Fibroblast of lung (primary cell): ENCODE measurements at places on chromosomes 7 and 10.

GRCh38 chr10:126059076-126059826 lies 162.9 kb downstream of the FANK1 start:
- peak; percentile 48 for DNase-seq

GRCh38 chr7:92633211-92633906 lies 43.2 kb upstream of the FAM133B start:
- peak; percentile 94 for DNase-seq

GRCh38 chr10:102555781-102556328 lies 52.1 kb downstream of the SUFU start:
- DNase-seq = peak; percentile 88

DNA sequence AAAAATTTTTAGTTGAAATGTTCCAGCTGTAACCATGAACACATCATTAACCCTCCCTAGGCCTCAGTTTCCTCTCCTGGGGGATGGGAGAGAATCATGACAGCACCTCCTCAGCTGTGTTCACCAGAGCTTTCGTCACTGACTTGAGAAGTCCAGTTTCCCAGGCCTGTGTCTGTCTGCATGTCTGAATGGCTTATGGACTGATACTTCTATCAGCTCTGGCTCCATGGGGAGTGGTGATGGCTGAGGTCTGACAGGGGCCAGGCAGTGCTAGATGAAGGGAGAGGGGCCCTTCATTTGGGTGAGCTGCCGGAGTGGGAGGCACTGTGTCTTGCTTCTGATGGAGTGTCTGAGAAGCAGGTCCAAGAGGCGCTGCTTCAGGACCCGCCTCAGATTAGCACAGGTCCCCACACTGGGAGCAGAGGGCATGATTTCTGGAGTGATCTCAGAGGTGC lies 192.9 kb downstream of the PTPN20 start:
- peak; percentile 68 for DNase-seq

DNA sequence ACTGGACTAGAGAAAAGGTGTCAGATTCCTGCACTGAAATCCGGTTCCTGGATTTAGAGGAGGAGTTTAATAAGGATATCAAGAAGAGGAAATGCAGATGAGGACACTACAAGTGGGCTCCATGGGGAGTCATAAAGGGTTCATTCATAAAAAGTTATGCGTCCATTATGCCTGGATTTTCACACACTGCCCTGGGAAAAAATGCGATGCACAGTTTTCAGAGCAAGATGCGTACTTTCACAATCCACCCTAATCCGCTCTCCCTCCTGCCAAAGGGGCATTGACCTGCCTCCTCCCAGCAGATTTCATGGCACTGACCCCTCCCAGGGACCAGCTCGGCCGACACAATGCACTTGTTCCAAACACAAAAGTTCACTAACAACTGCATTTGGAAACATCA lies 42.2 kb upstream of the OPALIN start:
- DNase-seq = no peak

GRCh38 chr10:29947701-29948060 lies 111.7 kb downstream of the JCAD start:
- DNase-seq = no peak

DNA sequence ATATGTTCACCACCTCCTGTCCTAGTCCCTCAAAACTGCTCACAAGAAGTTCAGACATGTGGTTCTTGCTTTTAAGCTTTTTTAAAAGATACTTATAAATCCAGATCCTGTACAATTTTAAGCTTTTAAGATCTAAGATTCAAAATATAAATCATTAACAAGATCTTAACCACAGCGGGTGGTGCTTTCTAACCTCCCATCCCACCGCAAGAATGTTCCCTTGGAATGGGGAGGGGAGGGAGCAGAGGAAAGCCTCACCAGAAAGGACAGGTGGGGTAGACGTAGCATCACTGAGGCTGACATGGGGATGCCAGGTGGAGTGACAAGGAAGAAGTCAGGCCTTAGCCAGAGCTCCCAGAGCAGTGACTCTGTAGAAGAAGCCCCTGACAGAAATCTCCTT lies 133.5 kb downstream of the C1GALT1 start:
- no peak for DNase-seq

- no peak for DNase-seq
Measured at GRCh38 chr10:28365840-28366239, 63.0 kb upstream of the MPP7 start.

DNA sequence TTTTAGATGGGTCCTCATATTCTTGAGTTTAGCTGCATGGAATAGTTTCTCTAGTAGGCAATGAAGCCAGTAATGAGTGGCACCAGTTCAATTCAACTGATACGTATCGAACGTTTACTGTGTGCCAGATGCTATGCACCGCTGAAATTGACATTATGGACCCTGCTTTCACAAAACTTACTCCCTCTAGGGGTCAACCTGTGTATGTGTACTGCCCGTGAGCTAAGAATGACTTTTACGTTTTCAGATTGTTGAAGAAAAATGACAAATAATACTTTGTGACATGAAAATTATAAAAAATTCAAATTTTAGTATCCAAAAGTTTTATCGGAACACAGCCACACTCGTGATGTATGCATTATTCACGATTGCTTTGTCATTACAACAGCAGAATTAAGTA lies 95.5 kb downstream of the ZMYND11 start:
- peak; percentile 4 for DNase-seq

DNA sequence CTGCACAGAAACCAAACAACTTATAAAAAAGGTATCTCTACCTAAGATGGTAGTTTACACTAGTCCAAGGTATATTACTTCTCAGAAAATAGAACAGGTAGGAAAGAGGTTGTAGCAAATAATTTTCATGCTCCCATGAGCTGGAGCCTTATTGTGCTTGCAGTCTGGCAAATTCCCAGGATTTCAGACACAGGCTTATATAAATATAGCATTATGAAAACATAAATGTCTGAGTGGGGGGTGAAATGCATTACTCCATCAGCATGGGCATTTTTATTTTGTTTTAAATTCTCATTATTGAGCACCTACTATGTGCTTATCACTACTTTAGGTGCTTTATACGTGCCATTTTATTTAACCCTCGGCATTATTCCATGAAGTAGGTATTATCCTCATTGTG lies 83.0 kb upstream of the PHYHIPL start:
- DNase-seq = no peak

GRCh38 chr10:117370205-117370604 lies 5.0 kb downstream of the PDZD8 start:
- peak; percentile 84 for DNase-seq

DNA sequence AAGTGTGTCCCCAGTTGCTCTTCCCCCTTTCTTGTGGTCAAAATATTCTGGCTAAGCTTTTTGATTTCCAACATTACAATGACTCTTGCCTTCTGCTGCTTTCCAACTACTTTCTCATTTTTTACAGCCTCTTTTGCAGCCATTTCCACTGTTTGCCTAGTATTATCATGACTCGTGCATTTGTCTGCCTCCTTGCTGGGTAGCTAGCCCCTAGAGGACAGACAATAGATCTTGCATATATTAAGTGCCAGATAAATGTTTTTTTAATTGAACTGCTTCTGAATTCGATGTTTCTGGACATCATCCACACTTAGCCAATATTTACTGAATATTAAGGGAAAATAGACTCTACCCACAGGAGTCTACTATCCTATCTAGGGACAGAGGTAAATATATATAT lies 124.5 kb downstream of the POU6F2 start:
- DNase-seq = no peak

DNA sequence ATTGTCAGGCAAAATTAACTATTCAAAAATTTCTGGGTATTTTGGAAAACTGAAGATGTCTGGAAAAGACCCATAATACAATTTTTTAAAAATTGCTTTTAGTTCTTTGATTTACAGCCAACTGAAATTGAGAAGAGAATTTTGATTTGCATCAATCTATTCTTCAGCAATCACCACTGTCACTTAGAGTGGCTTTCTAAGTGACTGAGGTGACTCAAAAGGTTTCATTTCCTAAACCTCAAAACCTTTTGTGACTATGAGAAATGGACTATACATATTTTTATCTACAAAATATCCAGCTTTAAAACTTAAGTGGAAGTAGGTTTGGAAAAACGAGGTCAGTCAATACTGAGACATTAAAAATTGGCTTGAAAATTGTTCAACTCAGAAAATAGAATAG lies 60.0 kb downstream of the ENO4 start:
- no peak for DNase-seq
